ENCODE measurements at places on chromosomes 6 and 20.

GRCh38 chr6:68634726-68635411 lies at the start of gene ADGRB3:
ADGRB3 (plus strand) TSS chr6:68635282; CDS start chr6:68638676, 3,394 bp downstream.
- DNase-seq: peak; percentile 93

GRCh38 chr6:138847884-138848283 lies 52.0 kb downstream of the ECT2L start:
- no peak for DNase-seq

DNA sequence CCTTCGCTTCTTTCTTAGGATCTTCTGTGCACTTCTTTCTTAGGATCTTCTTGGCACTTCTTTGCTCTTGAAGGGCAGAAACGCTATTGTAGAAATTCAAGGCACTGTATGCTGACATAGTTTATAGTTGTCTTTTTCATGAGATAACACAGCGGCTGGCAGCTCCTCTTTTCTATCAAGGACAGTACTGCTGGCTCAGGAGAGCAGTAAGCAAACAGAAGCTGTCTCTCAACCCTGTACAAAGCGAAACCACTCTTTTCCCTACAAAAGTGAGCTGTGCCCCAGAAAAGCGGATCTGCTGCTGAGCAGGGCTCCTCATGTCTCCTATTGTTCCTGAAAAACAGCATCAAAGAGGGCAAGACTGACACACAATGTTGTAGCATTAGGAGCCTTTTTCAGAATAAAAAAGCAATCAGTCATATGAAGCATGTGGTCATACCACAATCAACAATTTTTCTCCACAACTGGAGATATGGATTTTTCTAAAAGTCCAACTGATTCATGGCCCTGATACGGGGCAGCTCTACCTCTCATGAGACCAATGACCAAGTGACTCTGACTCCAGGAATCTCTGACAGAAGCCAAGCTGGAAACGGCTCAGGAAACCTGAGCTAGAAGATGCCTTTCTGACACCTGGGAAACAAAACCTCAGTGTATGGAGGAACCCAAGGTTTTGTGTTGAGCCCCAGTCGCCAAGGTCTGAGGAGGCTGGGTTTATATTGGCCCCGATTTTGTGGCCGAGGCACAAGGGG lies 255.9 kb downstream of the ESR1 start:
- DNase-seq: no peak

DNA sequence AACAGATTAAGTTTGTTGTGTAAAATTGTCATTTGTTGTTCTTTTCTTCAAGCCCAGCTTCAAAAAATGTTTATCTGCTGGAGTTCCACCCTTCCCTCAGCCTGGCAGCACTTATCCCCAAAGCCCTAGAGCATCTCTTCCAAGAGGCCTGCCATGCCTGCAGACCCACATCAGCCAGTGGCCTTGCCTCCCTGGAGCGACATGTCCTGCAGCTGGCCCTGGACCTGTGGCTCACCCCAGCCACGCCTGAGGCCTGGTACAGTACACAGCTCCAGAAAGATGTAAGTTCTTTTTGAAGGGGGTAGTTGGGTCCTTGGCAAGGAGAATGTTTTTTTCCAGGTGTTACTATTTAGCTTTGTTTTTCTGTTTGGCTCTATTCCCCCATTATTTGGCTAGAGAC lies 124.8 kb downstream of the CD164 start:
- DNase-seq: no peak

DNA sequence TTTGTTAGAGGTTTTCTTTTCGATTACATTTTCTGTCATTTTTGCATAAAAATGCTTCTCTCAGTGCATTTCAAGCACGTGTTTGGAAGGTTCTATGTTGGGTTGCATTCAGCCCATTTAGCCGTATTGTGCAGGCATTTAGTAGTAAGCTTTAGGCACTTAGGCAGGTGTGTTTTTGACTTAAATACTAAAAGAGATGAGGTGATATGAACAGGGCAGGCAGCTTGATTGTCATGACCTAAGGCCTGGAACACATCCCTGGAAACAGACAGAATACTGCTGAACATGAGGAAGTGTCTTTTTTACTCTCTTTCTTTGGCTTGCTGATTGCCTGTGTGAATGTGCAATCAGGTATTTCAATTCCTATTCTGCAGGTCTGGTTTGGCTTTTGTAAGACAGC lies 610.5 kb upstream of the MAN1A1 start:
- no peak for DNase-seq

- DNase-seq: no peak
Measured at GRCh38 chr20:20680991-20681508, 31.4 kb downstream of the RALGAPA2 start.
